ENCODE measurements at places on chromosomes 16 and 17.

DNA sequence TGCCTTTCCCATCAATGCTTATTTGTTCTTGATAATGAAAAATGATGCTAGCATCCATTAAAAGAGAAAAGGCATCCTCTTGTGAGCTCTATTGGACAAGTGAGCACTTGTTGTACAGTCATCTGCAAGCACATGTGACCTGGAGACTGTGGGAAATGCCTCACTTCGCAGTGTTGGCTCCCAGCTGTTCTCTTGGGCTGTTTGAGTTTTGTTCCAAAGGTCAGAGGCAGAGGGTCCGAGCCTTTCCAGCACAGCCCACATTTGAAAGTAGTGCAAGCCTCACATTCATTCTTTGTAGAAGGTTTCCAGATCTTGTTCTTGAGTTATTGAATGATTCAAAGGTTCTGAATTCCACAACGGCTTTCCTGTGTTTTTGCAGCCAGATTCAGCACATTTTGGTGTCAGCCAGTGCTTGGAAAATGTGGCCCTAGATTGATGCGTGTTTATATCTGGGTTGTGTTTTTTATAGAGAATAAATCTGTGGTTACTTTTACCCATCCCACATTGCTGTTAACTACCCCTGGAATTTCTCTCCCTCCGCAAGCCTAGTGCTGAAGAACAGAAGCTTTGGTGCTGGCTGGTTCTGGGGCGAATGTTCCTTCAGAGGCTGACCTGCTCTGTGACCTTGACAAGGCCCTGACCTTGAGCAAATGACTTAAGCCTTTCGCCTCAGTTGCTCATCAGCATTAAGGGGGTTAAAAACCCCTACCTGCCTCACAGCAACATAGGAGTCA is 49.8 kb downstream of the CDH1 start:
- no peak for DNase-seq

GRCh38 chr17:72382971-72383722 is 262.3 kb downstream of the SOX9 start:
- DNase-seq: no peak

- no peak for DNase-seq
These were observed 83.5 kb upstream of the IRX5 start for GRCh38 chr16:54847207-54847606.

DNA sequence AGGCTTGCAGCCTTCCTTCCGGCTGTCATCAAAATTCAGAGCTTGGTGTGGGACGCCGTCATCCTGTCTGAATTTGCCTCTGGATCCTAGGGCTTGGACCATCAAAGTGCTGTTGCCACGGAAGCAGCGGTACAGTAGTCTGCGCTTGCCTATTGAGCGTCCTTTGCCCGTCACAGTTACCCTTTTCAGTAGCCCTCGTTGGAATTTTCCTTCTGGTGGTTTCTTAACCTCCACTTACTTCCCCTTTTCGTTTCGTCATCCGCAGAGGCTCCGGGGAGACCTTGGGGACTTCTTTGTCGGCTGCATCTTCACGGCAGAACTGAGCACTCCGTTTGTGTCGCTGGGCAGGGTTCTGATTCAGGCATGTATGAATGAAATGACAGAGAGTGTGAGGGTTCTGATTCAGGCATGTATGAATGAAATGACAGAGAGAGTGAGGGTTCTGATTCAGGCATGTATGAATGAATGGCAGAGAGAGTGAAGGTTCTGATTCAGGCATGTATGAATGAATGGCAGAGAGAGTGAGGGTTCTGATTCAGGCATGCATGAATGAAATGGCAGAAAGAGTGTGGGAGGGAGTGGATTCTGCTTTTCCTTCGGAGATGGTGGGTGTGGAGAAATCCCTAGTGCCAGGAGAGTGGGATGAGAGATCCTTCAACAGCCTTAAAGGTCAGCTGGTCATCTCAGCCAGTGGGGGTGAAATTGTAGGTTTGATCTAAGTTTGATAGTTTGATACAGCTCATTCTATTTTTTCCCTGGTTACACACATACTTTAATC is 8.0 kb downstream of the TLCD3A start:
- no peak for DNase-seq
